ENCODE measurements at places on chromosomes 3 and 15.

DNA sequence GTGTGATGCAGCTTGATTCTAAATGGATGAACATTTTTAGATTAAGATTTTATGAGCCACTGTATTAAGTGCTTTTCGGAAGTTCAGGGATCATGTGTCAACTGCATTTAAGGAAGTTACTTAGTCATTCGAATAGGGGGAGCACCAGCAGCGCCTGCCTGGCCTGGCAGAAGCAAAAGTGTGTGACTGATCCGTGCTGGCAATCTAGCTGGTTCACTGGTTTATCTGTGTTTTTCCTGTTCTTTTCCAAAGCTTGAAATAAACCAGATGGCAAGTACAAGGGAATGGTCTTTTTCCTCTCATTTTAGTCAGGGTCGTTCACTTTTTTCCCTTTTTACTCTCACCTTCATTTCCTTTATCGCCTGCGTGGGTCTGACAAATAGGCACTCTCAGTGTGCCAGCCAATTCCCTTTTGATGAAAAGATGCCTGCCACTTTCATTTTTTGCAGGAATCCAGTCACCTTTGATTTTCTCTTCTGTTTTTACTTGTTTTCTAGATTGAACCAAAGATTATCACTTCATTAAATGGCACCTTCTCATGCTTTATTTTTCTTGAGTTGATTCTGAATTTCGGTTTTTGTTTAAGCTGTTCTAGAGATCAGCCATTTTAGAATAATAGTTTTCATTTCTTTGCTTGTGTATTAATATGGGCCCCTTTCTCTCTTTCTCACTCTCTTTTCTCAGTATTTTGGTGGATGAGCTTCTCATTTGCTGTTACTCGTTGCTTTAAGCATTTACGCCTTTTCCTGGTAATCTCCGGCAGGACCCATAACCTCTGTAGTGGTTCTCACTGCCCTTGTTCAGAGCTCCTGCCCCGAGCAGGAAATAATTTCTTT lies 2.8 kb downstream of the ABHD2 start:
- DNase-seq: no peak

GRCh38 chr3:177893331-177893730 lies 642.9 kb upstream of the KCNMB2 start:
- no peak for DNase-seq

DNA sequence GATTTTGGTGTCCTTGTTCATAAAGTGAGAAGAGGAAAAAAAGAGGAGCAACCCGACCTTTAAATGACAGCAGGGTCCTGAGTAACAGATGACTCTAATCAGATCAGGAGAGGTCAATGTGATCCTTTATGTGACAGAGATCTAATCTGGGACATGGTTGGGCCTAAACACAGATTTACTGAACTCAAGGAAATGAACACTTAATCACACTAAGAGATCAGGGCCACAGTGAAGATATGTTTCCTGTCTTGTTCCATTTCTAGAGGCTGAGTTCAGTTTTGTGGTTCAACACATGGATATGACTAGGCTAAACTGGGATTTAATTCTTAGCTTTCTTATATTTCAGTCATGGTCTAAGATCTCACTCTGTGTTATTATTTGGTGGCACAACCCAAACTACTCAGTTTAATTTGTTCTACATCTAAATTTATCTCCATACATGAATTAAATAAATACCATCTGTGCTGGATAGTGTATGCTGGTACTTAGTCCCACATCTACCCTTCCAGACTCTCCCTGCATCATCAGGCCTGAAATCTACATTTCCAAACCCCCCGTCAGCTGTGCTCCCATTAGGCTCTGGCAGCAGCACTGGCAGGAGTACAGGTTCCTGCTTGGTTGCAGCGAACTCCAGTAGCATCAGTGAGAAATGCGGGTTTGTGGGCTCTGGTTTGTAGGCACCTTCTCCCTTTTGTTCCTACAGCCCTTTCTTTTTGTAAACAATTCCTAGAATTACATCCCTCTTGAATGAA lies 22.6 kb downstream of the SFMBT1 start:
- no peak for DNase-seq

GRCh38 chr3:38555149-38555840 lies 59.2 kb downstream of the EXOG start:
- DNase-seq: no peak

DNA sequence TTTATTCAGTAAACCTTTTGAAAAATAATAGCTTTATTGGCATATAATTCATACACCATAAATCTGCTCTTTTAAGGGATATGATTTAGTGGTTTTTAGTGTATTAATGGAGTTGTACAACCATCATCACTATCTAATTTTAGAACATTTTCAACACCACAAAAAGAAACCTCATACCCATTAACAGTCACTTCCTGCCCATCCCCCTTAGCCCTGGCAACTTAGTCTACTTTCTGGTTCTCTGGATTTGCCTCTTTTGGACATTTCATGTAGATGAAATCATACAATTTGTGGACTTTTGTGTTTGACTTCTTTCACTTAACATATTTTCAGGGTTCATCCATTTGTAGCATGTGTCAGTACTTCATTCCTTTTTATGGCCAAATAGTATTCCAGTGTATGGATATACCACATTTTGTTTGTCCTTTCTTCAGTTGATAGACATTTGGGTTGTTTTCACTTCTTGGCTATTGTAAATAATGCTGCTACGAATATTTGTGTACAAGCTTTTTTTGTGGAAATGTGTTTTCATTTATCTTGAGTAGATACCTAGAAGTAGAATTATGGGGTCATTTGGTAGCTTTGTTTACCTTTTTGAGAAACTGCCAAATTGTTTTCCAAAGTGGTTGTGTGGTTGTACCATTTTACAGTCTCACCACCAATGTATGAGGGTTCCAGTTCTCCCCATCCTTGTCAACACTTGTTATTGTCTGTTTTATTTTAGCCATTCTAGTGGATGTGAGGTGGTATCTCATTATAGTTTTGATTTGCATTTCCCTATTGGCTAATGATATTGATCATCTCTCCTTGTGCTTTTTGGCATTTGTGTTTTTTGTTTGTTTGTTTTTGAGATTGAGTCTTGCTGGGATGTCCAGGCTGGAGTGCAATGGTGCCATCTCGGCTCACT lies 45.8 kb downstream of the SMAD3 start:
- DNase-seq: no peak

DNA sequence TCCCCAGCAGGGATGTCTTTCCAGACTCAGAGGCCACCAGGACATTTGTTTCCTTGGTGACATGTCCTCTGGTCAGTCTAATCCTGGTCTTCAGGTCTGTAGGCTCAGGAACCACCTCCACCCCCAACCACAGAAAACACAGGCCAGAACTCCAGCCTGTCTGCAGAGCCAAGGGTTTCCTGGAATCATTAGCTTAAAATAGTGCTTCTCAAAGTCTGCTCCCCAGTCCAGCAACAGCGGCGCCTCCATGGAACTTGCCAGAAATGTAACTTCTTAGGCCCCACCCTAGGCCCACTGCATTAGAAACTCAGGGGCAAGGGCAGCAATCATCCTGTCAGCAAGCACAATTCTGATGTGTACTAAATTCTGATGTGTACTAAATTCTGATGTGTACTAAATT lies 20.0 kb downstream of the SLC28A1 start:
- DNase-seq: no peak

DNA sequence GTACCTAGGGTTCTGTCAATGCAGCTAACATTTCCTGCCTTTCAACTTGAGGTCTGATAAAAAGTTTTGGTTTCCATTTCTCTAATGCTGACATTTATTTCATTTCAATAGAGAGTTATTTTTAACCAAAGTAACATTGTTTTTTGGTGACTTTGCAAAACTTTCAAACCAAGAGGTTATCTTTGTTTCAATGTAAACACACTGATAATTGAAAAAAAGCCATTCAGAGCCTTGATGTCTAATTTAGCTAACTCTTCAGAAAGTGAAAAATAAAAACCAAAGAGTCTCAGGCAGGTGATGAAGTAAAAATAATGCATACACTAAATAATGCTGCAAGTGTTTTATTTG lies 9.6 kb upstream of the TIPARP start:
- DNase-seq: no peak

DNA sequence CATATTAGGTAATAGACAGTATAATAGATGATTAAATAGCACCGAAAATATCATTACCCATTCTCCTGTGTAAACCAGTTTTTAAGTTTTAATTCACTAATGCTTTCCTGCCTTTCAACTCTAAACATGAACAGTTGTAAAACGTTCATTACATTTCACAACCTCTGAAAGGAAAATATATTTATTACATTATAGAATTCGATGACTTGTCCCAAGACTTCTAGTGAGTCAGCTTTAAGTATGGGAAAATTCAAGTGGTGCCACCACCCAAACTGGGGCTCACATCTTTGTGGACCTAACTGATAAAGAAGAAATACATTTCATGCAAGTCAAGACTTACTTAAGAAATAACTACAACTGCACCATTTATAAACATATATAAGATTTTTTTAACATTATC lies 2.0 kb downstream of the TRIM59 start:
- DNase-seq: no peak

DNA sequence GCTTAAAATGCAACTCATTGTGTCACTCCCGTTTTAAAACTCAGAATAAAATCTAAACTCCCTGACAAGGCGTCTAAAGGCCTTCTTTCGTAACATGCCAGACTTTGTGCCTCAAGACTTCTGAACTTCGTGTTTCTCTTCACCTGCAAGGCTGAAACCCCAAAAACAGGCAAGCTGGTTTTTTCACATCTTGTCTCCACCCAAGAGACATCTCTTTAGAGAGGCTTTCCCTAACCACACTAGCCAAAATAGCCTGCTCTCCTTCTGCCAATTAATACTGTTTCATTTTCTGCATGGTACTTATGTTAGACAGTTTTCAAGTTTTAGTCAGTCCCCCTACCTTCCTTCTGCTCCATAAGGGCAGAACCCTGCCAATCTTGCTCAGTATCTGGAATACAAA lies 41.6 kb downstream of the RAF1 start:
- no peak for DNase-seq

- DNase-seq: no peak
Observed at GRCh38 chr3:147218965-147219364, 187.4 kb downstream of the ZIC4 start.

DNA sequence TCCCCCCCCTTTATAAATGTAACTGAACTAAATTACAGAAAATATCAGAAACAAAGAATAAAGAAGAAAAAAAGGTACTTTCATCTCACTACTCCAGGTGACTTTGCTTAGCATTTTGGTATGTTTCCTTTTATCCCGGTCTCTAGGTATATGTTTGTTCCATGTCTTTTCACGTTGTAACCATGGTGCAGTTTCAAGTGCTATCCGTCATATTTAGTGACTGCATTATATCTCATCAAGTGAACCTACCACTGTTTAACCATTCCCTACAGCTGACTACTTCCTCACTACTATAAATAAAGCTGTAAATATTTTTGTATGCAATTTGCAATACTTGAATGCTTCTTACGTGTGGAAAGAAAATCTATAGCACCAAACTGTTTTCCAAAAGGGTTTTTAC lies 2.2 kb downstream of the BTBD1 start:
- DNase-seq: no peak

DNA sequence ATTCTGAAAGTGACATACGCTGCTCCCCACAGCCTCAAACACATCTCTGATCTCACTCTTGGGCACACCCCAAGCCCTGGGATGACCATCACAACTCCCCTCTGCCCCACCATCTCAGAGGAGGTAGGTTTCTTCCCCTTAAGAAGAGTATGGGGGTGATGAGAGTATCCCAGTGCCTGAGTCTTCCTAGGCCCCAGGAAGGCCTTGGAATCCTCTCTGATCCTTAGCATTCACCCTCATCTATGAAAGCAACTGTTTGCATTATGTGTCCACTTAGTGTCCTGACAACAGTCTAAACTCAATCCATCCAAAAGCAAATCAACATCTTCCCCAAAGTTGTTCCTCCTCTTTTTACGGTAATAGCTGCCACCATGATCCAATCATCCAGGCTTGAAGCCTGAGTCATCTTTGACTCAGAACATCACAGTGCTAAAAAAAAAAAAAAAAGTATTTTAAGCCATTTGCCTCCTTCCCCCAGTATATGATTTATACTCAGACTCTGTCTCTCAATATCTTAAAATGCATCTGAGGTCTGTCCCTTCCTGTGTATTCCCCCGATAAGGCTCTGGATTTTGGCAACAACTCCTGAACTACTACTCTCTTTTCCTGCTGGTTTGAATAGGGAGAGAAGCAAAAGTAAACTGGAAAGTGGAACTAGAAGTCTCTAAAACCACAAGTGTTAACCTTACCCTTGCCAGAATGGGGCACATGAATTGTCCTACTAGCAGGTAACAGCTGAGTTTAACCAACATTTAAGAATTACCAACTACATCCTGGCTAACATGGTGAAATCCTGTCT lies 22.5 kb downstream of the POPDC2 start:
- DNase-seq: no peak

GRCh38 chr15:70503073-70503745 lies 260.1 kb downstream of the UACA start:
- DNase-seq: no peak

DNA sequence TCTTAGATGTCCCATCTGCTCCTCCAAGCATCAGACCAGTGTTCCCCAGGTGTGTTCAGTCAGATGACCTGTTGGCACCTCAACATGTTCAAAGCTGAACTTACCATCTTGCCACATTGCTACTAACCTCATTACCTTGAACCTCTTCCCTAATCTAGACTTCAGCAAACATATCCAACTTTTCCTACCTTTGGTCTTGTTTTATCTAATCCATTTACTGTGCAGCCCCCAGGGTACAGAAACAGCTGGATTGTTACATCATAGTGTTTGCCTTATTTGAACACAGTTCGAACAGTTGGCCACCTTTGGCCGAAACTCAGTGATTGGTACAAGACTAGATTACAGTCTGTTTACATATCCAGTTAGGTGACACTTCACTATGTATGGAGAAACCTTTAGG lies 36.1 kb upstream of the MCF2L2 start:
- DNase-seq: no peak

GRCh38 chr15:43913026-43913780 lies 86.4 kb downstream of the WDR76 start:
- DNase-seq: no peak

GRCh38 chr3:12470111-12470510 lies 14.2 kb upstream of the TSEN2 start:
- DNase-seq: no peak

- DNase-seq: no peak
Observed at GRCh38 chr3:98574132-98574531, 19.3 kb downstream of the CPOX start.

GRCh38 chr15:62059108-62059815 lies 985 bp downstream of the VPS13C start:
- no peak for DNase-seq

- DNase-seq: no peak
Observed at GRCh38 chr3:37906734-37907282, 45.1 kb downstream of the CTDSPL start.

GRCh38 chr15:90871716-90872485 lies 3.5 kb downstream of the FURIN start:
- no peak for DNase-seq

- DNase-seq: peak; percentile 13
Observed at GRCh38 chr3:14537590-14538450, 2.3 kb downstream of the GRIP2 start.

- DNase-seq: no peak
Observed at GRCh38 chr15:52360229-52361203, 64.9 kb upstream of the MYO5C start.

GRCh38 chr3:141812586-141812985 lies 49.4 kb downstream of the GRK7 start:
- DNase-seq: no peak
